Activated naive CD8-positive, alpha-beta T cell treated with anti-CD3 and anti-CD28 coated beads for 36 hours (primary cell): ENCODE measurements at places on chromosomes 13 and 19.

- DNase-seq = no peak
These were observed 33.8 kb downstream of the TSC22D1 start for GRCh38 chr13:44542361-44542760.

- no peak for DNase-seq
These were observed 252.1 kb upstream of the STARD13 start for GRCh38 chr13:33537676-33538075.

- DNase-seq = peak; percentile 95
These were observed 22.6 kb downstream of the IPO5 start for GRCh38 chr13:97975848-97976609.

DNA sequence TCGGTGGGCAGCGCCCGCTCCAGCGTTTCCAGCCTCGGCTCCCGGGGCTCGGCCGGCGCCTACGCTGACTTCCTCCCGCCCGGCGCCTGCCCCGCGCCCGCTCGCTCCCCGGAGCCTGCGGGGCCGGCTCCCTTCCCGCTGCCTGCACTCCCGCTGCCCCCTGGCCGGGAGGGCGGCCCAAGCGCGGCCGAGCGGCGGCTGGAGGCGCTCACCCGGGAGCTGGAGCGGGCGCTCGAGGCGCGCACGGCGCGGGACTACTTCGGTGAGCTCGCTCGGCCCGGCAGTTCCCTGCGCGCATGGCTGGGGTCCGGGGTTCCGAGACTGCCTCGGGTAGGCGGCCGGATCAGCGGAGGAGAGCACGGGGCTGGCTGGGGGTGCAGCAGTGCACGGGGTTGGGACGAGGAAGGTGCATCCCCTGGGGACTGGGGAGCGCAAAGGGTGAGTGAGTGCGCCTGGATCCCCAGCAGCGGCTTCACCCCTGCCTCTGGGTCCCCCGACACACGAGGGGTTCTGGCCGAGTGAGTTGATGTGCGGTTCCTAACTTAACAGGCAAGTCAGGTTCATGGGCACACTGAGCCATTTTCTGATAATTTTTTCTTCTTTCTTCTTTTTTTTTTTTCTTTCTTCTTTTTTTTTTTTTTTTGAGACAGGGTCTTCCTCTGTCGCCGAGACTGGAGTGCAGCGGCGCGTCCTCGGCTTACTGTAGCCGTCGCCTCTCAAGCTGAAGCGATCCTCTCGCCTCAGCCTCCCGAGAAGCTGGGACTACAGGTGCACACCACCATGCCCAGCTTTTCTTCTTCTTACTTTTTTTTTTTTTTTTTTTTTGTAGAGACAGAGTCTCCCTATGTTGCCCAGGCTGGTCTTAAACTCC, 1.1 kb downstream of the WTIP start:
- no peak for DNase-seq

- no peak for DNase-seq
These were observed 3.3 kb downstream of the LMO7 start for GRCh38 chr13:75639454-75639853.

DNA sequence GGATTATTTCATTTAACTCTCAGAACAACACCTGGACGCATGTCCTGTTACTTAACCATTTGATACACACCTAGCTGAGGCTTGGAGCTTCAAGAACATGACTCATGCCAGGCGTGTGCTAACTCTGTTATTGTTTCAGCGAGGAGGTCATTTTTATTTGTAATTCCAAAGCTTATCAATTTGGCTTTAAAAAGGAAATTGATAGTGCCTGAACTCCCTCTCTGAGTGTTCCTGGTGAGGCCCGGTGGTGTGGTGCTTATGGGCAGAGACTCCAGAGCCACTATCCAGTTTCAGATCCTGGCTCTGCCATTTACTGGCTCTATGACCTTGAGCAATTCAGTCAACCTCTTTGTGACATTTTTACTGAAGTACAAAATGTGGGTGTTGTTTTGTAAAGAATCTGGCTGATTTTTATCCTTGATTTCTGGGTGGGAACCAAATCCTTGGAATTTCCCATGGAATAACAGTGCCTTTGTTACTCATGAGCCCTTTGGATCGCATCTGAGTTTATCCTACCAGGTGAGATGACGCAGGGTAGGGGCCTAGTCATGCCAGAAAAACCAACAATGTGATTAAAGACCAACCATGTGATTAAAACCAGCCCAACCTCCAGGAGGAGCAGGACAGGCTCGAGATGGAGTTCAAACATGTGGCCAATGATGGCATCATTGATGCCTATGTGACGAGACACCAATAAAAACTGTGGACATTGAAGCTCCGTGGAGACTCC, 198.8 kb downstream of the MYO16 start:
- DNase-seq = no peak

GRCh38 chr19:54029930-54030490, 33.7 kb downstream of the VSTM1 start:
- DNase-seq = peak; percentile 38

- no peak for DNase-seq
These were observed 282.9 kb downstream of the TSHZ3 start for GRCh38 chr19:31066385-31066784.

GRCh38 chr13:31196992-31197391, 2.8 kb upstream of the B3GLCT start:
- no peak for DNase-seq

GRCh38 chr19:13366529-13367143, 139.6 kb downstream of the CACNA1A start:
- no peak for DNase-seq

DNA sequence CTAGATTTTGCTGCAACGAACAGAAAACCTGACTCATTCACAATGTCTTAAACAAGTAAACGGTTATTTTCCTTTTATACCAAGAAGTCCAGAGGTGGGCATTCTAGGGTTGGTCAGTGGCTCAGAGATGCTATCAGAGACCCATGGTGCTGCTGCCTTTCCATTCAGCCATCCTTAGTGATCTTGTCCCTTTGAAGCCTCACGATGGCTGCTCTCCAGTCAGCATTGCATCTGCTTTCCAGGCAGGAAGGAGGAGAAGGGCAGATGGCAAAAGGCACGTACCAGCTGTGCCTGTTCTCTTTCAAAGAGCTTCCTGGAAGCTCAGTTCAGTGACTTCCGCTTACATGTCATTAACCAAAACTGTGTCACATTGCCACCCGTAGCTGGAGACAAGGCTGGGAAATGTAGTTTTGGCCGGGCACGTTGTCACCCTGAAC, 30.1 kb downstream of the WDFY2 start:
- peak; percentile 26 for DNase-seq

- DNase-seq = no peak
These were observed 806 bp upstream of the ZNF837 start for GRCh38 chr19:58381460-58382212.

DNA sequence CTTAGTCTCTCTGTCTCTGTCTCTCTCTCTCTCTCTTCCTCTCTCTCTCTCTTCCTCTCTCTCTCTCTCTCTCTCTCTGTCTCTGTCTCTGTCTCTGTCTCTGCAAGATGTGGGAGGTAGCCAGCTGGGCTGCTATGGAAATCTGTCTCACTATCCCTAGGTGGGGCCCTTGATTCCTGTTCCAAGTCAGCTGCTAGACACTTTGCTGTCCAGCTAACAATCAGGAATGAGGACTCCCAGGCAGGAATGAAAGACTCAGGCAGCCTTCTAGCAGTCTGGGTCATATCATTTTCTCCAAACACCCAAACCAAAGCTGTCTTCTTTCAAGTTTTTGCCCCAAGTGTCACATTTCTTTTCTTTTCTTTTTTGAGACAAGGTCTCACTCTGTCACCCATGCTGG, 23.2 kb downstream of the CATSPERD start:
- DNase-seq = no peak

DNA sequence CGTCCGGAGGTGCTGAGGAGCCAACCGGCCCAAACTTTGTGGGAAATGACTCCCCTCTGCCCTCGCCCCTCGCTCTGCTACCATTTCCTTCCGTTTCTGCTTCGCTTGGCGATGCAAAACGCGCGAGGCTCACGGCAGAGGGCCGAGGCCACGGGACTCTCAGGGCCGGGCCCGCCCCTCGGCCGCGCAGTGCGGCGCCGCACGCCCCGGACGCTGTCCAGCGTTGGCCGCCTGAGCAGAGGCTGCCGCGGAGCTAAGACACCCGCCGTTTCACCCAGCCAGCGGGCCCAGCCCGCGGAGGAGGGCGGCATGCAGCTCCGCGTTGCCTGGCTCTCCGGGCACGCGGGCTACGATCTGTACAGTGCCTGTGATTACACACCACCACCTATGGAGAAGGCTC, 2.1 kb upstream of the ZNF578 start:
- DNase-seq = no peak

GRCh38 chr19:5039642-5040543, 71.0 kb downstream of the KDM4B start:
- no peak for DNase-seq

- DNase-seq = peak; percentile 69
These were observed 2.5 kb downstream of the LCP1 start for GRCh38 chr13:46179491-46179908.

DNA sequence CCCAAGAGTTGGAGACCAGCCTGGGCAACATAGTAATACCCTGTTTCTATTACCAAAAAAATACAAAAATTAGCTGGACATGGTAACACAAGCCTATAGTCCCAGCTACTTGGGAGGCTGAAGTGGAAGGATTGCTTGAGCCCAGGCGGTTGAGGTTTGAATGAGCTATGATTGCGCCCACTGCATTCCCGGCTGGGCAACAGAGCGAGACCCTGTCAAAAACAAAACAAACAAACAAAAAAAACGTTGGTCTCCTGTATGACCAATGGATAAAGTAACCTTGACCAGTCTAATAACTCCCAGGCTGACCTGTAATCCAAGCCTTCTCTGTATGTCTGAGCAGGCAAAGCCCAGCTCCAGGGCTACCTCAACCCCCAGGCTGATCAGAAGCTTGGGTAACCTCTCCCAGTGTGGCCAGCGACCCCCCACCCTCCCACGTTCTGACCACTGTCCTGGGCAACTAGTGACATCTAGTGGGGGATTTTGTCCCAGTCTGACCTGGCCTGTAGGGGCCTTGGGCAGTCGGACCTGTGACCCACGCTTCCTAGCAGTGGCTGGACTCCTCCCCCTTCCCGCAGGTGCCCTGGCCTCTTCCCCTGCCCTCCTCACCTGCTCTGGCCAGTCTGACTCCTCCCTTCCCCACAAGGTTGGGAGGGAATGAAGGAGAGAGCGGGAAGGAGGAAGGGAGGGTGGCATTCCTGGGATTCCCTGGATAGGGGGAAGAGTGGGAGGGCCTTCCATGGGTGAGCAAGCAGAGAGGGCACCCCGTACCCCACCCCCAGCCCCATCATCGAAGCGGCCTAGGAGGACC, 1.0 kb upstream of the BCAM start:
- DNase-seq = no peak

DNA sequence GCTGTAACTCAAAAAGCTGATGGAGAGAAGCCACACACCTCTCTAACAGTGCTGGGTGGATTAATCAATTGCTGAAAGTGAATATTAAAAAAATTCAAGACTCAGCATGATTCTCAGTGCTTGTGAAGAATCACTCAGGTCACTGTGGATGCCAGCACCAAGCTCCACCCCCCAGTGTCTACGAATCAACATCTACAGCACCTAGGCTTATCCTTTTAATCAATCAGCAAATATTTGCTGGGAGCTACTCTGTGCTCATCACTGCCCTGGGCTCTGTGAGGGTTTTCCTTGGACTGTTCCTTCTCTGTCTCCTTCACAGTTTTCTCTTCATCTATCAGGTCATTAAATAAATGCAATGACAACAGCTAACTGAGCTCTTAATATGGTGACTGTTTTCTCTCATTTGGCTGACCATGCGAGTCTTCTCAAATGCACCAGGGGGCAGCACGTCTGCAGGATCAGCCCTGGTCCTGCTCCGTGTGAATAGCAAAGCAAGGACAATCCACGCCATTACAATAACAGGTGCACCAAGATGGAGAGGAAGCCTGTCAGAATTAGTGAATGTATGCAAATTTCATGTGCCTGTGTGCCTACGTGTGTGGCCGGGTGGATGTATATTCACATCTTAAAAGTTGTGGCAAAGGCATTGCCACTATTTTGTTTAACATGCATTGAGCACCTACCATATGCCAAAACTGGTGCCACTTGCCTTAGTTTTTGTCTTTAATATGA, 14.6 kb upstream of the C13orf42 start:
- peak; percentile 40 for DNase-seq

GRCh38 chr13:65936249-65936648, 1293.9 kb downstream of the PCDH9 start:
- no peak for DNase-seq

- DNase-seq = no peak
These were observed 367.9 kb downstream of the SLC7A1 start for GRCh38 chr13:29227576-29227975.

DNA sequence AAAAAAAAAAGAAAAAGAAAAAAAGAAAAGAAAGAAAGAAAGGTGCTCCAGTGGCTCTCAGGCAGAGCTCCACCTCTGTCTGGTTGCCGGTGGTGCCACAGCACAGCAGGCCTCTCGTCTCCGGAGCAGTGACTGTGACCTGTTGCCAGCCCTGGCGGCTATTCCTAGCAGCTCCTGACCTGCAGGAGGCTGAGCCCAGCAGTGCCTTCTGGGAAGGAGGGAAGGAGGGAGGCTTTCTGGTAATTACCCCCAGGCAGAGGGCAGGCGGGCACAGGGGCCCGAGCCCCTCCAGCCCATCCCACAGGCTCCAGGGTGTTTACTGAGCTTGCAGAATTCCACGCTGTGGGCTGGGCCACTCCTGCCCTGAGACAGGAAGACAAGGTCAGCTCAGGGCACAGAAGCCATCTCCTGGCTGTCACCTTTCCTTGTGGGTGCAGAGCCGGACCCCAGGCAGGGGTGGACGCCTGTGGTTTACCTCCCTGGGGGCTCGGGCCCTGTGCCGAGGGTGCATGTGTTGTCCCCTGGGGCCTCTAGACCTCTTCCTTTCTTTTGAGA, 77.9 kb downstream of the GNG7 start:
- no peak for DNase-seq

DNA sequence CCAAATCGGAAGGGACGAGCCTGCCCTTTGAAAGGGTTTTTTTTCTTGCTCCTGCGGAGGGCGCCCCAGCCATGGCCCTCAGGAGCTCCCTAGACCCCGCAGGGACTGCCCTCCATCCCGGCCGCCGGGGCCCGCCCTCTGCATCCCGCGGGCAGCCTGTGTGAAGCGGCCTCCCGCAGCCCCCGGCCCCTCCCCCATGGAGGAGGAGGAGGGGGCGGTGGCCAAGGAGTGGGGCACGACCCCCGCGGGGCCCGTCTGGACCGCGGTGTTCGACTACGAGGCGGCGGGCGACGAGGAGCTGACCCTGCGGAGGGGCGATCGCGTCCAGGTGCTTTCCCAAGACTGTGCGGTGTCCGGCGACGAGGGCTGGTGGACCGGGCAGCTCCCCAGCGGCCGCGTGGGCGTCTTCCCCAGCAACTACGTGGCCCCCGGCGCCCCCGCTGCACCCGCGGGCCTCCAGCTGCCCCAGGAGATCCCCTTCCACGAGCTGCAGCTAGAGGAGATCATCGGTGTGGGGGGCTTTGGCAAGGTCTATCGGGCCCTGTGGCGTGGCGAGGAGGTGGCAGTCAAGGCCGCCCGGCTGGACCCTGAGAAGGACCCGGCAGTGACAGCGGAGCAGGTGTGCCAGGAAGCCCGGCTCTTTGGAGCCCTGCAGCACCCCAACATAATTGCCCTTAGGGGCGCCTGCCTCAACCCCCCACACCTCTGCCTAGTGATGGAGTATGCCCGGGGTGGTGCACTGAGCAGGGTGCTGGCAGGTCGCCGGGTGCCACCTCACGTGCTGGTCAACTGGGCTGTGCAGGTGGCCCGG, 815 bp downstream of the MAP3K10 start:
- DNase-seq = peak; percentile 40
